ENCODE measurements at places on chromosomes 4 and X.

GRCh38 chr4:7871356-7871755 is 68.3 kb downstream of the AFAP1 start:
- no peak for DNase-seq

- no peak for DNase-seq
Observed at GRCh38 chr4:184147858-184148737, 69.6 kb downstream of the ENPP6 start.

GRCh38 chr4:154998284-154998683 is 210.2 kb upstream of the NPY2R start:
- DNase-seq: no peak

- no peak for DNase-seq
Observed at GRCh38 chrX:151396042-151396824, 773 bp upstream of the VMA21 start.
